Activated T-helper 9 cell treated with anti-CD3 and anti-CD28 coated beads, Interleukin-2, amount 50 U/mL, for 16 hours (primary cell): ENCODE measurements at places on chromosomes 2 and 18.

DNA sequence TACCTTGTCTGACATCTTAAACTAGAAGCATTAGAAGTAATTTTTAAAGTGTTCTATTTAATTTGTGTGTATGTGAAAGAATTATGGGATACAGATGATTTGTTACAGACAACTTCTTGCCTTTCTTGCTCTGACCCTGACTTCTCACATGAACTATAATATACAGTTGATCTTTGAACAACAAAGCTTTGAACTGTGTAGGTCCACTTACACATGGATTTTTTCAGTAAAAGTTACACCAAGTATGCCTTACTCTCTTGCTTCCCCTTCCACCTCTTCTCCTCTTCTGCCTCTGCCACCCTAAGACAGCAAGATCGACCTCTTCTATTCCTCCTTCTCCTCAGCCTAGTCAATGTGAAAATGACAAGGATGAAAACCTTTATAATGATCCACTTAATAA is 42.2 kb downstream of the SLC40A1 start:
- no peak for DNase-seq

DNA sequence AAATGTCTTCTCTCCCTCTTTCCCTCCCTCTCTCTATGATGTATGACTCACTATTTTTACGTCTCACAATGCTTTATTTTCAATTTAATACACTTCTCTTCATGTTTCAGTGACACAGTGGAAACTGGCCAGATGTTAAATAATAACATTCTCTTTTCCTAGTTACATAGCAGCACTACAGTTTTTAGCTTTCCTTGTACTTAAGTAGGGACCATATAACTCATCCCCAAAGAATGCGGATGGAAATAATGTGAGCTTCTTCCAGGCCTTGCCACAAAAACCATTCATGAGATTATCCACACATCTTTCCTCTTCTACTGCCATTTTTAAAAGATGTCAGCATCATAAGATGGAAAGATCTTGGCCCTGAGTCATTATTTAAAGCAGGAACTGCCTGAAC is 789.4 kb downstream of the LRP1B start:
- DNase-seq, result no peak

DNA sequence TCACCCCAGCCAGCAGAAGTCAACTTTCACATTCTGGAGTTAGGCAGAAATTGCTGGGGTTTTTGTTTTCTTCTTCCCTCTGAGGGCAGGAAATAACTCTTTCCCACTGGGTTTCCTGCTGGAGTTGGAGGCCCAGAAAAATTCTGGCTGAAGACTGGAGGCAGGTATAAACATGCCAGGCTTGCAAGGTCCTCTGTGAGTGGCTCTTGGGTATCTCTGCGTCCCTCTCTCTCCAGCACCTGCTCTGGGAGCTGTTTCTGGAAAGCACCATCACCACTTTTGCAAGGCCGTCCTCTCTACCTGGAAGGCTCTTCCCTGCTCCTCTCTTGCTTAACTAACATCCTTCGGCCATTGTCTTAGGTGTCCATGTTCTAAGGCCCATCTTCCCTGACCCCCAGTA is 91.0 kb downstream of the MCFD2 start:
- no peak for DNase-seq

DNA sequence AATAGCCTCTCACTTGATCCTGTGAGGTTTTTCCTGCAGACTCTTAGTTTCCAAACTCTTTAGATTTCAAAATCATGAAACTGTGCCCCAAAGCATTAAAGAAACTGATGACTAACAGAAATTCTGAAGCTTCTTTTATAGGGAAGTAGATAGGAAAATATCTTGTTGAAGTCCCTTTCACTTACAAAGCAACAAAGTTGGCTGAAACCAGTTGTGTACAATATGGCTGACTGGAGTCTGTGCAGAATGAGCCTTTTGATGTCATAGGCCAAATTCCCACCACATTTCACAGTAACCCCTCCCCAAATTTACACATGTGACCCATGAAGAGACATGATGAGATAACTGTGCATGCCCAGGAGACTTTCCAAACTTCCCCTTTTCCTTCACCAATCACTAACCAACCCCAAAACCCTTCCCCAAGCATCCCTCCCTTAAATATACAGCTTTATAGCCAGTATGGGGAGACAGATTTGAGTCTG is 61.7 kb upstream of the NCK2 start:
- DNase-seq, result no peak

GRCh38 chr2:55932843-55933242 is 9.3 kb upstream of the EFEMP1 start:
- DNase-seq, result no peak

DNA sequence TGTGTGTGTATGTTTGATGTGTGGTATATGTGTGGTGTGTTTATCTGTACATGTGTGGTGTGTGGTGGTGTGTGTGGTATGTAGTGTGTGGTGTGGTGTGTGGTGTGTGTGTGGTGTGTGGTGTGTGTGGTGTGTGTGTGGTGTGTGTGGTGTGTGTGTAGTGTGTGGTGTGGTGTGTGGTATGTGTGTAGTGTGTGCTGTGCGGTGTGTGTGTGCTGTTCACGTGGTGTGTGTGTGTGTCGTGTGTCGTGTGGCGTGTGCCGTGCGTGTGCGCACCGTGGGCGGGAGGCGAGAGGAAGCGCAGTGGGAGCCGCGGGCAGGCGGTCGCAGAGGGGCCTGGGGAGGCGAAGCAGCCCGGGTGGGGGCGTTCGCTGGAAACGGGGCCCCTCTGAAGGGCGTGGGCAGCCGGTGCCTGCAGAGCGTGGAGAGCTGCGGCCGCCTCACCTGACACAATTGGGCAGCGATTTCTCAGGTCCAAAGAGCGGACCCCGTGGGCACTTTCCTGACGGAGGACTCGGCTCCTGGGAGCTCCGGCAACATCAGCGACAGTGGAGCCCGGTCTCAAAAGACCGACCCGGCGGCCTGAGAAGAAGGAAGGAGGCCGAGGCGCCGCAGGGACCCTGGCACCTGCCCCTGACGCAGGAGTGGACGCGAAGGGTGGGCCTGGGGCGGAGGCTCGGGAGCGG is 741.1 kb upstream of the SALL3 start:
- no peak for DNase-seq

- no peak for DNase-seq
Measured at GRCh38 chr18:6748241-6748640, 18.7 kb downstream of the ARHGAP28 start.

- DNase-seq, result no peak
Measured at GRCh38 chr2:152348388-152348787, 13.4 kb downstream of the FMNL2 start.

- no peak for DNase-seq
Measured at GRCh38 chr2:96895746-96896651, 26.1 kb upstream of the SEMA4C start.

DNA sequence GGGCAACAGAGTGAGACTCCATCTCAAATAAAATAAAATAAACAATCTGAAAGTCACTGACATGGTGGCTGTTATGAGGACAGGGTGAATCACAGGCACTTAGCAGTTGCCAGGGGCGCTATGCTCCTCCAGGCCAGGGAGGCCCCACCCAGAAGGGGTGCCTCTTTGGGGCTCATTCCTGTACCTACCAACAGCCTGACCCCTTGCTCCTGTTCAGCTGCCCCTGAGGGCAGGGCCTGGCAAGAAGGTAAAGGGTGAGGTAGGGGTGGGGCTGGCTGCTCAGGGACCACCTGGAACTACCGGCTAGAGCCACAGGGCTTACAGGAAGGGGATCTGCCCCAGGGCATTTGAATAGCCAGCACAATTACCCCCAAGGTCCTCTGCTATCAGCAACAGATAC is 60.3 kb downstream of the INPP5D start:
- DNase-seq, result no peak

GRCh38 chr2:108813732-108814131 is 27.2 kb downstream of the CCDC138 start:
- DNase-seq, result no peak

DNA sequence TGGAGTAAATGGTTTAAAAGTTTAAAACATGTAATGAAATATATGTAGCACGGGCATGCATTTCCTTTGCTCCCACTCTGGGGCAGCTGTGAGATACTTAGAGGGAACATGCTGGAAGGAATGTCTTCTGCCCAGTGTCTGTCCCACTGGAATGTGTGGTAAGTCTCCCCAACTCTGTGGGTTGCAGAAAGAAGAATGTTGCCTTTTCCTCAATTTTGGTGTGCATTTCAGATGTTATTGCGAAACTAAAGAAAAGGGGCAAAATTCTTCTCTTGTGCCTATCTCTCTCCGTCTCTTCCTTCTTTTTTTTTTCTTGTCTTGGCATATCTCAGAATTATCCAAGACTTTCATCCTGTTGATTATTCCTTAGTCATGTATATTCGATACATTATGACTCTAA is 201.1 kb downstream of the SH3RF3 start:
- DNase-seq, result no peak

- DNase-seq, result no peak
Measured at GRCh38 chr2:241041589-241042158, 43.3 kb downstream of the SNED1 start.

DNA sequence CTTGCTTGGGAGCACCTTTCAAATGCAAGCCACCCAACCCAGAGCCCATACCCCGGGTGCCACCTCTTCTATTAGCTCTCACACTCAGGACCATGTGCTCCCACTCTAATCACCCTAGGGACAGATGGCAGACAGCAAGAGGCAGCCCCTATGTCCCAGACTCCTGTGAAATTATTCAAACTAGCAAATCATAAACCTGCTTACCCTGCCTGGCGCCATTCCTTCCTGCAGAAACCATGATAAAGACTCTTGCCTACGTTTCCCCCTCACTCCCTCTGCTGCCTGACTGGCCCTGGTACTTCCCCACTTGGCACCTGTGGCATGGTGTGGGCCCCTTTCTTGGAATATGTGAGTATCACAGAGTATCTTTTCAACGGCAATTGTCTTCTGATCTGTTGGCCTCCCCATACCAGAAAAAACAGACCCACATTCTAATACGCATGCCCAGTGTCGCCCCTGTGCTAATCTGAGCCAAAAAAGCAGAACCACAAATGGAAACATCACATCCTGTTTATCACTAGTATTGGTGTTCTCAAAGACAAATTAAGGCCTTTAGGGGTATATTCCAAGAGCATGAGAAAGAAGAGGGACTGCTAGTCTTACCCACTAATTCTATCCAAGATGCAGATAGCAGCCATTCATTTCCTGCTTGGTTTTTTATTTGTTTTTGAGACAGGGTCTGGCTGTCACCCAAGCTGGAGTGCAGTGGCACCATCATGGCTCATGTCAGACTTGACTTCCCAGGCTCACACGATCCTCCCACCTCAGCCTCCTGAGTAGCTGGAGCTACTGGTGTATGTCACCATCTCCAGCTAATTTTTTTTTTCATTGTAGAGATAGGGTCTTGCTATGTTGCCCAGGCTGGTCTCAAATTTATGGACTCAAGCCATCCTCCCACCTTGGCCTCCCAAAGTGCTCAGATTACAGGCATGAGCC is 44.1 kb upstream of the TTC39C start:
- DNase-seq, result peak; percentile 41

GRCh38 chr2:127453392-127454171 is 35.4 kb downstream of the PROC start:
- no peak for DNase-seq

DNA sequence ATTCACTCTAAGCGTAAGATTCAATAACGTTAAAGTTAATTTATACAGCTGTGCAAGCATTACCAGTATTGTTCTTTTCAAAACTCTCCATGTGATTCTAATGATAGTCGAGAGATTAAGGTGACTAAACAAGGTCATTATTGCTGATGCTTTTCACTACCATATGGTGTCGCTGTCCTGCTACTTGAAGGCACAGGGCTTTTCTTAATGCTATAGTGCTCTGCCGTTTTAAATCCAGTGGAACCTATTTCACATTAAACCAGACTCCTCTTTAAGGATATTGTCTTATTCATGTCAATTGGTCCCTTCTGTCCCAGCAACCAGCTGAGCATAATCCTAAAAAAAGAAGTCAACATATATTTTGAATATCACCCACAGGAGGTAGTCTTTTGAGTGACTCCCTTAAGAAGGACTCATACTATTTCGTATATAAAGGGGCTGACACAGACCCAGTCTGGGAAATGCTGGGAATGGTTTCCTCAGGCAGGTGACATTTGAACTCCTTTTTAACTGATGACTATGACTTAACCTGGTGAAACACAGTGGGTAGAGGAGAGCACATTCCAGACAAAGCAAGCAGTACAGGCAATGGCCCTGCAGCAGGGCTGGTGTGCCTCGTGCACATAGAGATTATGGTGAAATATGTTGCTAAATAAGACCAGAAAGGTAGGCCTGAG is 53.9 kb upstream of the CYTIP start:
- no peak for DNase-seq

- DNase-seq, result no peak
Measured at GRCh38 chr18:50706199-50706598, 113.6 kb downstream of the MRO start.

DNA sequence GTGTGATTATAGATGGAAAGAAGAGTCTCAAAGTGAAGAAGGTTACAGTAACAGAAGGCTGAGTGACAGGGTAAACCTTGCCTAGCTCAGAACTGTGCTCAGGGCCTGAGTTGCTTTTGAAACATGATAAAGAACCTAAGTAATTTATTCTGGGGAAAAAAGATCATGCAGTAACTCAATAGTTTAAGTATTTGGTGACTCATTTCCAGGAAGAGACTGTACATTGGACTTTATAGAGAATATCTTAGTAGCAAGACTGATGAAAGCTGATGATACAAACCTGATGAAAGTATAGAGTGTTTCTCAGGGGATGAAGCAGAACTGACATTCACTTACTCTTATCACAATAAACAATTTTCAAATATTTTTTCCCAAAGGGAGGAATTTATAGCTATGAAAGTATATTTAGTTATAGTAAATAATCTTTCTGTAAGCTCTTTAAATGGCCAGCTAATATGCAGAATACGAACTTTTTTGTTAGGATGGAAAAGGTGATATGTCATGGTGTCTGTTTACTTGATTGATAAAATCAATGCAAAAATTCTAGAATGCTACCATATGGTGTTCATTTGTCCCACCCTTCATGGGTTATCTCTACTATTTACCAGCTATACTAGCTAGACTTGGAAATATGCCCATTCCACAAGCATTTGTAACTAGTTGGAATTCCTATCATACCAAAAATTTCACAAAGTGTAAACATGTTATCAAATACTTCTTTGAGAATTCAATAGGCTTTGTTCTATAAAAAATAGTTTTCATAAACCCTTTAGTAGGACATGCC is 1265.5 kb upstream of the ACVR2A start:
- DNase-seq, result no peak

- DNase-seq, result peak; percentile 67
Measured at GRCh38 chr2:135985826-135986393, 484 bp upstream of the DARS1 start.

GRCh38 chr2:39513641-39514094 is 76.6 kb upstream of the MAP4K3 start:
- DNase-seq, result peak; percentile 47

- DNase-seq, result no peak
Measured at GRCh38 chr2:155368934-155369333, 670.4 kb downstream of the KCNJ3 start.

- no peak for DNase-seq
Measured at GRCh38 chr2:73838889-73839534, 10.3 kb downstream of the STAMBP start.

GRCh38 chr2:107721586-107721985 is 105.1 kb upstream of the RGPD4 start:
- no peak for DNase-seq
